Pulmonary artery endothelial cell (primary cell): ENCODE measurements at places on chromosomes 7 and 10.

DNA sequence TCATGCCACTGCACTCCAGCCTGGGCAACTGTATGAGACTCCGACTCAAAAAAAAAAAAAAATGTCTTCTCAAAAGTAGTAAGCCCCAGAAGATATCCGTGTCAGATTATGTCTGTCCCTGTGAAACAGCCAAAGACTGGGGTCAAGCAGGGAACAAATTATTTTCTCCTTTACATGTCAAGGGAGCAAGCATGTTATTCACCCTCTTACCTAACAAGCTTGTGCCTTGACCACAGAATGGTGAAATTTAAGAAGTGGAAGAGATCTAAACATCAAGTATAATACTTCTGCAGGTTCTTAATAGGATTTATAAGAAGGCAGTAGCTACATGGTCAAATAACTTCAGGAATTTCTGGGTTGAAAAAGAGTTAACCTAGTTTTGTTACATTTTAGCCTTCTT lies 187.9 kb downstream of the ZNF365 start:
- DNase-seq = no peak

GRCh38 chr10:9010931-9011670 lies 956.6 kb downstream of the GATA3 start:
- DNase-seq = no peak

DNA sequence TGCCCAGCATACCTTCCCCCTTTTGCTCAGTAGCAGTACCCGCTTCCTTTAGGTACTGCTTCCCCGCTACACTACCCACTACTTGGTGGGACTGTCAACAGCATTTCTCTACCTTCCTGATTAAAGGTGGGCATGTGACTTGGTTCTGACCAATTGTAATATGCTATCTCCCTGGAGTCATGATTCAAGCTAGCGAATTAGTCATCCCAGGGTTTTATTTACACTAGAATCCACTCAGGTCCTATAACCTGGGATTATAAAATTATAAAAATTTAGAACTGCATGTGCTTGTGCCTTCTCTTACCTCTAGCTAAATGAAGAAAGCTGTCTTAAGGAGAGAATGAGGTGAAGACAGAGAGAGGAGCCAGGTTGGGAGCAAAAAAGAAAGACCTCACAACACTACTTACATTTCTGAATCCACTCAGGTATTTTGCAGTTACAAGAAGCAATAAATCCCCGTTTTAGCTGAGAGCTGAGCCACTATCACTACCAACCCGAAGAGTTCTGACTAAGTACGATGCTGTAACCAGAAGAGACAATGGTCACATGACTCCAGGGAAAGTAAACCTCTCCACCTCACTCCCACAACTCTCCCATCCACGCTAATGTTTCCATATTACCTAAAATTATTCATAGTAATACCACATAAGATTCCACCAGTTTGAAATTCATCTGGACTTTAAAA lies 9.7 kb downstream of the GBX1 start:
- DNase-seq = no peak

DNA sequence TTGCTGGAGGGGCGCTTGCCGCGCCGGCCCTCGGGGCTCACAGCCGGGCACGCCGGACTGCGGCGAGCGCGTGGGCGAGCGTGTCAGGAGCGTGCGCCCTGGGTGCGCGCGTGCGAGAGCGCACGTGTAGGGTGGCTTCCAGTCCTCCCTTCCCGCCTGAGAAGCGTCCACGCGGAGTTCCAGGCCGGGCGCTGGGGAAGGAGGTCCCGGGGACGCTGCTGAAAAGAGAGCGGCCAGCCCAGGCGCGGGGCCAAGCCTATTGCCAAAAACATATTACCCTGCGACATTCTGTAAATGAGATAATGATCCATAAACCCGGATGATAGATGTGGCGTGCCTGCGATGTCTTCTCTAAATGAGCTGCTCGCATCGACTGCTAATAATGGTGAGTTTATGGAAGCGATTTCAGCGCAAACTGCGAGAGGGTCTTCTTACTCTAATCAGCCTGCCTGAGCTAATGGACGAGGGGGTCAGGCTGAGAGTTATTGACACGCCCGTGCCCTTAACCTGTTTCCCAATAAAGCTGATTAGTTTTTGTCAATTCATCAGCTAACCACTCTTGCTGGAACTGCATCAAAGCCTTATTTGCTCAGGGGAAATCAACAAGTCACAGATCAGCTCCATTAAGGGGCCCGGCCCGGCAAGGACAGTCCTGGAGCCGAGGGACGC lies 8.0 kb upstream of the MNX1 start:
- no peak for DNase-seq

DNA sequence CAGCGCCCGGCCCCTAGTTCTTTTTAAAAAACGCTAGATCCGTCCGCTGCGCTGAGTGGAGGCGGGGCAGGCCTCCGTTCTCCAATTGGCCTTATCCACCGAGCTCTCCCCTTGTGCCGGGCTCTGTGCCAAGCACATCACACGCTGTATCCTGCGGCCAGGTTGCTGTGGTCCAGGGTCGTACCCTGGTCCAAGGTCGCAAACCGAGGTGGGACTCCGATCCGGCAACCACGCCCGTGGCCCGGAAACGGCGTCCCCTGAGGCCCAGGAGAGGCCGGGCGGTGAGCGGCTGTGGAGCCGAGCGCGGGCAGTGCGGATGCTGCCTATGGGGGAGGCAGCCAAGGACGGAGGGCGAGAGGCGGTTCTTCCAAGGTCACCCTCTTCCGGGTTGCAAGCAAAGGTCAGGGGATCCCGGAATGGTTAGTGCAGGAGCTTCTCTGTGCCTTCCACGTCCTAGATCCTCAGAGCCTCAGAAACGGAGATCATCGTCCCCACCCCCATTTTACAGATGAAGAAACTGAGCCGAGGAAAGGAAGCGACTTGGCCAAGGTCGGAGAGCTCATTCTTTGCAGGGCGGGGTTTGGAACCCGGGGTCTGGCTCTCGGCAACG lies 72.4 kb upstream of the LRRC4 start:
- no peak for DNase-seq

DNA sequence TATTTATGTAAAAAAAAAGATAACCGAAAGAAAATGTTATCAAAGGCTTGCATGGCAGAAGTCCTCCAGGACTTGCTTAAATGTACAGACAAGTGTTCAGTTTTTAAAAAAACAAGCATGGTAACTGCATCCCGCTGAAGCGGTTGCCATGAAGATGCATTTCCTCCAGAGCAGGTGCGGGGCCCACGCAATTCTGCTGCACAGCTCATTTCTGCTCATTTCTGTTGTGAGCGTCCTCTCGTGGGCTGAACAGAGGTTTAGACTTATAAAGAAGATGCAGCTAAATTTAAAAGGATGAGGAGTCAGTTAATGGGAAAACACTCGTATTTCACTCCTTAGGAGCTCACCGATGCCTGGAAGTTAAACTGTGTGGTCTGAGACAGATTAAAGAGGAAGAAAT lies 247.6 kb downstream of the DNAJB6 start:
- DNase-seq = no peak

- DNase-seq = no peak
These were observed 1.5 kb downstream of the NOC3L start for GRCh38 chr10:94361171-94361794.

GRCh38 chr10:88330174-88330573 lies 252.9 kb downstream of the RNLS start:
- no peak for DNase-seq

GRCh38 chr7:70935311-70935710 lies 196.6 kb upstream of the GALNT17 start:
- no peak for DNase-seq

- DNase-seq = no peak
These were observed 147.8 kb downstream of the ELAPOR2 start for GRCh38 chr7:86911659-86912058.

GRCh38 chr10:36886303-36886891 lies 239.0 kb upstream of the ANKRD30A start:
- DNase-seq = no peak

DNA sequence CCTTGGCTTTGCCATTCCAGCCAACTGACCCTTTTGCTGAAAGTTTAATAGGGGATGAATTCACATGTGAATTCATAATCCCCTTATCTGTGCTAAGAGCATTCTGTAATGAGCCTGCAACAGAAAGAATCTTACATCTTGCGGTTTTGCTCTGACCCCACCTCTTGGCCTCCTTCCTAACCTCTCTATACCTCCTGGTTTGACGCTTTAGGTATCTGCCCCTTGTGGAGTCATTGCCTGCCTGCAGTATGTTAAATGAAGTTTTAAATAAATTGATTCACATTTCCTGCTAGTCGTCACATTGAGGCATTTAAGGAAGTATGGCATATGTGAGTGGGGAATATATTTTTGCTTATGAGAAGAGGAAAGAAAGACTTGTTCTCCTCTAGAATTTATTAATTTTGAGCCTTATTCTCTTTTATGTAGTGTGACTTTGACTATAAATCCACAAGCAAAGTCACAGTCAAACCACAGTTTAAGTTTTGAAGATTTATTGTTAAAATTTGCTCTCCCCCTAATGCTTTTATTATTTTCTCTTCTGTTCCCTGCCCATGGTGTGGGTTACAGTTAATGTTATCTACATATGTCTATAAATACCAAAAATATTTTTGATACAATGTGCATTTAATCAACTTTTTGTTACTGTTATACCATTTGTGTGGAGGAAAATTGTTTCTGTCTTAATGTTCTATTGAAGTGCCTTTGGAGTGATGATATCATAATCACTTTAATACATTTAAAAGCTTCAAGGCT lies 60.9 kb downstream of the LRMDA start:
- DNase-seq = no peak

DNA sequence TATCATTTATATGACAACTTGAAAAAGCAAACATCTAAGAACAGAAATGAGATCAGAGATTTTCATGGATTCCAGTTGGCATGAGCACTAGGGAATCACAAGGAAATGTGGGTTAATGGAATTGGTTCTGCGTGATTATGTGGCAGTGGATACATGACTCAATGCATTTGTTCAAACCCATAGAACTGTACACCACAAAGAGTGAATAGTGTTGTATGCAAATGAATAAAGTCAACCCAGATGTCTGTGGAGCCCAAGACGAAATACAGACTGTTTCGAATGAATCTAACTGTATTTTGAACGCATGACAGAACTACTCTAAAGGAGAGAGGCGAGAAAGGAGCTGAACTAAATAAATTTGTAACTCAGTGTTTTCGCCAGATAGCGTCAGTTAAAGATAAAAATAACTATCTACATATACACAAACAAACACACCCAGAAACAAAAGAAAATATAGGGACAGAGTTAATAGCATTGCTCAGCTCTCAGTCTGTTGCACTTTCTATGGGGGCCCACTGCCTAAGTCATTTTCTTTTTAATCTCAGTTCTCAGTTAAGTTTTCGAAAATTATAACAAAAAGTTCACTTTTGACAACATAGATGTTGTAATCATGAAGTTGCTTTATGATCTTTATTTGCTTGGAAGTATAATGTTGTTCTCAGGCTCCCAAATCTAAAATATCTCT lies 636.7 kb upstream of the SEMA3D start:
- no peak for DNase-seq

GRCh38 chr7:154912871-154913637 lies 89.9 kb downstream of the PAXIP1 start:
- DNase-seq = no peak

GRCh38 chr10:5447611-5448071 lies 35.3 kb downstream of the NET1 start:
- no peak for DNase-seq

DNA sequence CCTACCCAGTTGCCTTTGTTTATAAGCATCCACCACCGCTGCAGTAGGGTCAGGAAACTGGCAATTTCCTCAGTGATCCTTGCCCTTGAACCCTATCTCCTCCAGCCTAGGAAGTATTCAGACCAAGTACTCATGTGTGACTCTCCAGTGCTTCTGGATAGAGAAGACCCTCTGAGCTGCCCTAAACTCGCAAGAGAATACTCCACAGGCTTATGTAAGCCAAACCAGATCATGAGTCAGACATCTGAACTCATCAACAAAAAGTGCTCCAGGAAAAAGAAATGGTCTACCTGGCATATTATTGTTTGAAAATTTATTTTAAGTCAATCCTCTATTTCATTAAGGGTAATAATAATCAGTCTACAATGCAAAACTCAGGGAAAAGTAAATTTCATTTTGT lies 101.3 kb downstream of the KAT6B start:
- DNase-seq = no peak

DNA sequence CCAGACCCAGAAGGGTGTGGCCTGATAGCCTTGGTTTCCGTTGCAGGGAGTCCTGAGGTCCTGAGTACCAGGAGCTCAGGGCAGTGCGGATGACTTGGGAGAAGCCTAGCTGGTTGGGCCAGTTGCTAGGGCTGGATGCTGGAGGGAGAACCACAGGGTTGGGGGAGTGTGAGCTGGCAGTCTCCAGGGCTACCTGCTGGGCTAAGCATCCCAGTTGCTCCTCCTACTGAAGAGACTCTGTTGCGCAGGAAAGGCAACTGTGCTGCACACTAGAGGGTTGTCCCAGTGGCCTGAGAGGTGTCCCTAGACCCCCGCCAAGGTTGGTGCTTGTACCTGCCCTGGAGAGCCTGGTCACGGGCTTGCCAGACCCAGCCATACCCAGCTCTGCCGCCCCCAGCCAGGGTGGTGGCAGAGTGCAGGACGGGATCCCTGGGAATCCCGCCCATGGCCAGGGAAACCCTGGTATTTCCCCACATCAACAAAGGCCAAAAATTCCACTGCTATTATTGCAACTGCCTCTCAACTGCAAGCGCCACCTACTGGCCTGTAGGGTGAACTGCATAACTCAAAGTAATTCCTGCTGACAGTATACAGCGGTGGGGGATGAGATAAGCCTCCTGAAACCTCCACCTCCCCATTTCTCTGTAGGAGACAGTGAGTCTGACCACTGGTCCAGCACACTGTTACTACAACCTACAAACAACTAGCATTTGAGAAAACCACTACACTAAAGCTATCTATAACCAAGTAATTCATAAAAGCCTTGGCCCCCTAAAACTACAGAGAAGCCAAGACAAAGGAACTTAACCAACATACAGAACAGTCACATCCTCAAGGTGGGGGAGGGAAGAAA lies 67.6 kb upstream of the DDC start:
- no peak for DNase-seq

GRCh38 chr10:25959540-25960232 lies 25.7 kb downstream of the MYO3A start:
- no peak for DNase-seq

- DNase-seq = no peak
These were observed 84.5 kb downstream of the SND1 start for GRCh38 chr7:127736511-127736910.

- no peak for DNase-seq
These were observed 1197.3 kb downstream of the SORCS3 start for GRCh38 chr10:105838392-105838791.

DNA sequence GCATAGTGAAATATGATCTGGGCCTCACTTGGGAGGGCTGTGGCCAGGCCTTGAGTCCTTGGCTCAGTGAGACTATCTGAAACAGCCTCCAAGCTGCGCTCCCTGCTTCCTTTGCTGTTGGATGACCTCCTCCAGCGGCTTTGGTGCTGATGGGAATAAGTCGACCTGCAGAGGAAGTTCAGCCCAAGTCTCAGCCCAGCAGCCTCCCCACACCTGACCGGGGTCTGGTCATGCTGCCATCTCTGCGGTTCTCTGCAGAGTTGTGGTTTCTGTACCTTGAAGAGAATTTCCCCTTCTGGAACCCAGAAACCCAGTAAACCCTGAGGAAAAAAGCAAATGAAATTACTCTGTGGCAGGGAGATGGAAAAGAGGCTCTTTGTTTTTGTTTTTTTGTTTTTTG lies 4.6 kb upstream of the RBAK start:
- no peak for DNase-seq
